ENCODE measurements at places on chromosomes 3 and 15. TPM values are rescaled to one million over a fixed set of nuclear protein-coding genes. Genes with fewer than 3 reads are reported as not detected.

The NANOGP8 gene
- not detected for total RNA-seq

- no peak for DNase-seq
These were observed 16.2 kb upstream of the DUT start for GRCh38 chr15:48315041-48315440.

DNA sequence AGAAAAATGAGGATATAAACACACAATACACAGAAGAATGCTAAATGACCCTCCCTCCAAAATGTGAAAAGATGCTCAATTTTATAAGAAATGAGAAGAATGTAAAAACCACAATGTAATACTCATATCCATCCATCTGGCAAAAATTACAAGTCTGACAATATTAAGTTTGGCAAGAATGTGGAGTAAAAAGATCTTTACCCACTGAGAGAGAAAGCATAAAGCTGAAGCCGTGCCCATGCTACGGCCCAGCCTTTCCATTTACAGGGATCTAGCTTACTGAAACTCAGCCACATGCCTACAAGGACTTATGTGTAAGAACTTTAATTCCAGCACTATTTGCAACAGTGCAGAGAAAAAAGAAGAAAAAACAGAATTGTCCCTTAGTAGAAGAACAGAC is 42.9 kb downstream of the ATP13A3 start:
- no peak for DNase-seq

DNA sequence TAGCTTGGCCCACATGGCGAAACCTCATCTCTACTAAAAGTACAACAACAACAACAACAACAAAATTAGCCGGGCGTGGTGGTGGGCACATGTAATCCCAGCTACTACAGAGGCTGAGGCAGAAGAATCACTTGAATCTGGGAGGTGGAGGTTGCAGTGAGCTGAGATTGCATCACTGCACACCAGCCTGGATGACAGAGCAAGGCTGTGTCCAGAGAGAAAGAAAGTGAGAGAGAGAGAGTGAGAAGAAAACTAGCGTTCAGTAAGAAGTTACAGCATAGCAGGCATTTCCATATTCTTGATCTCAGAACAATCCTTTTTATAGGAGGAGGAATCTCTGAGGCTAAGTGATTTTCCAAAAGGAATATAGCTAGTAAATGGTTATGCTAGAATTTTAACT is 1076.1 kb downstream of the AGBL1 start:
- DNase-seq: no peak

- no peak for DNase-seq
These were observed 180.6 kb downstream of the FOXP1 start for GRCh38 chr3:71402911-71403310.

Measured in CD4-positive, alpha-beta T cell (primary cell).